ENCODE measurements at places on chromosomes 5 and 9.

DNA sequence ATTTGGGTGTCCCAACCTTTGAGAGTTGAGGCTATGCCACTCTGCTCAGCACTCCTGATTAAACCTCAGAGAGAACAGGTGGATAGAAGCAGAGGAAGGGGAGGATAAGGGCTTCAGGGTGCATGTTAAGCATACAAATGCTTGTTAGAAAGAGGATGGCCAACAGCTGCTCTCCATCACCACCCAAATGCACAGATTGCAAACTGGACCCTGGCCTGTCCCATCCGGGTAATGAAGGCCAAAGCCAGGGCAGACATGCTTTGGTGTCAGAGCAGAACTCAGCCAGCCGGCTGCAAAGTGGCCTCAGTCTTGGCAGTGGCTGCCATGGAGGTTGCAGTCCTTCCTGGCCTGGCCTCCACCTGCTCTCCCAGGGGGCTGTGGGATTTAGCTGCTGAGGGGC, 84.3 kb downstream of the SIL1 start:
- DNase-seq: no peak

GRCh38 chr5:117182104-117182503, 607.5 kb upstream of the SEMA6A start:
- no peak for DNase-seq

GRCh38 chr5:113531481-113532159, 18.1 kb downstream of the YTHDC2 start:
- no peak for DNase-seq

- DNase-seq: no peak
These were observed 374.3 kb downstream of the CCDC171 start for GRCh38 chr9:15927161-15927560.

- no peak for DNase-seq
These were observed 397.8 kb downstream of the GADD45G start for GRCh38 chr9:90002397-90003271.

DNA sequence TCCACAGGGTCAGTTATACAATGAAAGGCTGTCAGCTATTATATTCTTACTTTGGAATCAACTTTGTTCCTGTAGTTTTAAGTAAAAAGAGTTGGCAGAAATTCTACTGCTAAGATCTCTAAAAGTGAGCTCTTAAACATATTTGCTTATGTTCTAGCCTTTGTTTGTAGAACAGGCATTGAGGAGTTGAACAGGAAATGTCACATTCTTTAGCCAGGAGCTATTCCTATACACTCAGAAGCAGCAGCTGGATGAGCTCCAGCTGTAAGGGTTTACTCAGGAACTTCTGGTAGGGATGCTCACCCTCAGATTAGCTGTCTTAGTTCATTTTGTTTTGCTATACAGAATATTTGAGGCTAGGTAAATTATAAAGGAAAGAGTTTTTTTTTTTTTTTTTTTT, 22.4 kb upstream of the SPINK14 start:
- peak; percentile 17 for DNase-seq

DNA sequence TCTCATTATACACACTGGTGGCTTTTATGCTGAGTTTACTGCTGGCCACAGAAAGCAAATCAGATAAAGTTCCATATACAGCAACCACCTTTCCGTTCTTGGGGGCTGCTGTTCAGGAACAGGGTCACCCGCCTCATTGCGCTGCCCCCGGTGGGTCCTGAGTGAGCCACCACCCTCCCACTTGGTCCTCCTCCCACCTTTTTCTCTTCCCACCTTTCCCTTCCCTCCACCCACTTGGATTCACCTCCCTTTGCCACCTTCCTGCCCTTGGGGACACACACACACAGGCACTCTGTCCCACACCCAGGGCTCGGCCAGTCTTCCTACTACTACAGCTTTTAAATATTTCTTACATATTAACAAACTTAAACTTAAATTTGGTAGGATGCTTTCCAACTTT, 127.6 kb downstream of the WDR70 start:
- DNase-seq: no peak

GRCh38 chr5:74497706-74498105, 142.8 kb downstream of the ENC1 start:
- peak; percentile 11 for DNase-seq

DNA sequence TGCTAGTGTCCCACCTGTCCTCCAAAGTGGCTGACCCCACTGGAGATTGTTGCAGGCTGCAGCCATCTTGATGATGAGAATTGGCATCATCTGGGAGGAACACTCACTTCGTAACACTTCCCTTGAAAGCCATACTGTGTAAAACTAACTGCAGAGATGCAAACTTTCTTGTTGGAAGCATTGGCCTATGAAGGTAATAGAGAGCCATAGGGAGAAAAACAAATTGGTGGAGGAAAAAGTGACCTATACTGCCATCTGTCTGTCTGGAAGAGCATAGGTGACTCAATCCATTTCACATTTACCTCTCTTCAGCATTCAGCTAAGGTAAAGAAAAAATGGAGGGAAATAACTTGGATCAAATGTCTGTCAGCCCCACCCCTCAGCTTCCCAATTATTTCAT, 473.4 kb downstream of the NTRK2 start:
- DNase-seq: no peak

- DNase-seq: no peak
These were observed 27.7 kb downstream of the PCSK5 start for GRCh38 chr9:75918154-75918553.

DNA sequence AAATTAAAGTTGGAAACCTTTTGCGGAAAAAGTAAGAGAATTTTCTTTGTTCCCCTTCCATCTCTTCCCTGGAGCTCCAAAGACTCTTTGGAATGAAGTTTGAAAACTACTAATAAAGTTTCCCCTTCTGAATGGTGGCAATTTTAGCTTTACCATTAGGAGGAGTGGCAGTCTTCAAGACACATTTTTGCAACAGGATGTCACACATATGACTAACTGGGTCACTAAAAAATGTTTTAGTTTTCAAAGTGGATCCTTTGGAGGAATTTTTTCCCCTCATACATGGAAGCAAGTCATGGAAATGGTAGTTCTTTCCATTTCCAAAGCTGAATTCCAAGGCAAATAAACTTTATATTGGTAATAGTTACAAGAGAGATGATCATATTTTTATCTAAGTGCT, 15.6 kb downstream of the FBXO4 start:
- DNase-seq: no peak

GRCh38 chr9:130336885-130337284, 71.3 kb downstream of the HMCN2 start:
- DNase-seq: no peak

Measured in NCI-H226 (cell line).